Fibroblast of villous mesenchyme (primary cell): ENCODE measurements at places on chromosomes 12 and 14. TPM values are rescaled to one million over a fixed set of nuclear protein-coding genes. Genes with fewer than 3 reads are reported as not detected.

C14orf180 gene
- total RNA-seq, result not detected in 2 replicates

PRKCH gene
- 0.97 and 2.6 TPM in 2 replicates for total RNA-seq

CLEC4A gene
- total RNA-seq, result under 0.01 and 0.32 TPM in 2 replicates

ARHGEF25 gene
- 28.0 and 48.4 TPM in 2 replicates for total RNA-seq

LRRC9 gene
- under 0.01 TPM in 2 replicates for total RNA-seq

TMEM119 gene
- 83.3 and 186 TPM in 2 replicates for total RNA-seq

CD163L1 gene
- total RNA-seq, result 7.3 and 11.0 TPM in 2 replicates

KLHL33 gene
- under 0.01 and 0.43 TPM in 2 replicates for total RNA-seq

IL23A gene
- total RNA-seq, result 0.32 TPM in 1 of 2 replicates, not detected in the other

POP5 gene
- total RNA-seq, result 35.8 and 40.6 TPM in 2 replicates

RNASE9 gene
- total RNA-seq, result not detected in 2 replicates

CLMN gene
- total RNA-seq, result under 0.01 and 0.43 TPM in 2 replicates

CCND2 gene
- 7.1 and 20.3 TPM in 2 replicates for total RNA-seq

DTX1 gene
- not detected in 2 replicates for total RNA-seq

C3AR1 gene
- total RNA-seq, result under 0.01 TPM in 2 replicates

LGALS3 gene
- total RNA-seq, result 120 and 198 TPM in 2 replicates

LRP6 gene
- 50.1 and 50.3 TPM in 2 replicates for total RNA-seq

KRT85 gene
- not detected in 2 replicates for total RNA-seq

KLRC3 gene
- total RNA-seq, result not detected in 2 replicates

TAS2R20 gene
- total RNA-seq, result 5.2 and 5.5 TPM in 2 replicates

SPTB gene
- under 0.01 TPM in 2 replicates for total RNA-seq

ZFP36L1 gene
- total RNA-seq, result 24.2 and 44.5 TPM in 2 replicates

MGAT4C gene
- not detected in 2 replicates for total RNA-seq

ITGA7 gene
- 1.3 TPM in 2 replicates for total RNA-seq

CLEC4E gene
- not detected in 2 replicates for total RNA-seq

PITPNM2 gene
- 3.9 and 4.2 TPM in 2 replicates for total RNA-seq

WSCD2 gene
- under 0.01 TPM in 1 of 2 replicates, not detected in the other for total RNA-seq

VWF gene
- under 0.01 and 0.32 TPM in 2 replicates for total RNA-seq

TMEM106C gene
- 60.2 and 100 TPM in 2 replicates for total RNA-seq

FIGNL2 gene
- under 0.01 and 0.32 TPM in 2 replicates for total RNA-seq

EGLN3 gene
- total RNA-seq, result 0.64 and 0.86 TPM in 2 replicates
